Body of pancreas (tissue), 4 donors: ENCODE measurements at places on chromosomes 16 and 17. TPM values are rescaled to one million over a fixed set of nuclear protein-coding genes. Genes with fewer than 3 reads are reported as not detected.

- no peak overlapping the region for H3K4me3 ChIP-seq
- H3K27me3 ChIP-seq, result peaks cover 12% of the 10 kb centered on the region
- peak overlapping the region; percentile 55 for H3K27ac ChIP-seq
- no peaks in the 10 kb centered on the region for H3K36me3 ChIP-seq
- peak; percentile 42 for DNase-seq
- H3K4me1 ChIP-seq, result peaks cover 64% of the 10 kb centered on the region
These were observed 3.8 kb downstream of the PMP22 start for GRCh38 chr17:15261258-15261801.

DNA sequence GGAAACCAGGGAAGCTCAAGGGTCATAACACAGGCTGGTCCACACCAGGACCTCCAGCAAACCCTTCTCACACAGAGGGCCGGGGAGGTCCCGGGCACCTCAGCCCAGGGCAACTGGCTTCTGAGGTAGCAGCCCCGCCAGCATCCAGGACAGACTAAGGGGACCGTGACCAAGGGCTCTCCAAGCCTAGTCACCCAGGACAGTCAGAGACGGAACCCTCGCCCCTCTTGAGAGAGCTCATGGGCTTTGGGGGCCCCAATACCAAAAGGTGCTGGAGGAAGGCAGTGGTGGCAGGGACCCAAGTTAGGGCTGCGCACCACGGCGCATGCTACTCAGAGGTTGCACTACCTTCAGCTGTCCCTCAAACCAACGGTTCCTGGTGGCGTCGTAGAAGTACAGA lies 54.9 kb downstream of the KLHDC4 start:
- H3K4me3 ChIP-seq, result no peak overlapping the region
- DNase-seq, result no peak
- peaks cover 14% of the 10 kb centered on the region for H3K4me1 ChIP-seq
- H3K27ac ChIP-seq, result no peak overlapping the region

DNA sequence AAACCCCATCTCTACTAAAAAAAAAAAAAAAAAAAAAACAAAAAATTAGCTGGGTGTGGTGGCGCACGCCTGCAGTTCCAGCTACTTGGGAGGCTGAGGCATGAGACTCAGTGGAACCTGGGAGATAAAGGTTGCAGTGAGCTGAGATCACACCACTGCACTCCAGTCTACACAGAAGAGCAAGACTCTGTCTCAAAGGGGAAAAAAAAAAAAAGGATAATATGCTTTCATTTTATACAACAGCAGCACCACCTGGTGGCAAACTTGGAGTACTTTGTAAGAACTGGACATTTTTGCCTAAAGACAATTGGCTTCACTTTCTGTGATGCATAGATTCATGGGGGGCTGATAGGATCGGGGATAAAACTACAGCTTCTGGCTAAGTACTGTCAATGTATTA lies 8.5 kb downstream of the CHTF8 start:
- H3K27me3 ChIP-seq, result no peaks in the 10 kb centered on the region
- H3K36me3 ChIP-seq, result no peaks in the 10 kb centered on the region
- no peak overlapping the region for H3K27ac ChIP-seq
- peak; percentile 76 for DNase-seq
- H3K4me1 ChIP-seq, result peaks cover 15% of the 10 kb centered on the region
- H3K4me3 ChIP-seq, result no peak overlapping the region

DNA sequence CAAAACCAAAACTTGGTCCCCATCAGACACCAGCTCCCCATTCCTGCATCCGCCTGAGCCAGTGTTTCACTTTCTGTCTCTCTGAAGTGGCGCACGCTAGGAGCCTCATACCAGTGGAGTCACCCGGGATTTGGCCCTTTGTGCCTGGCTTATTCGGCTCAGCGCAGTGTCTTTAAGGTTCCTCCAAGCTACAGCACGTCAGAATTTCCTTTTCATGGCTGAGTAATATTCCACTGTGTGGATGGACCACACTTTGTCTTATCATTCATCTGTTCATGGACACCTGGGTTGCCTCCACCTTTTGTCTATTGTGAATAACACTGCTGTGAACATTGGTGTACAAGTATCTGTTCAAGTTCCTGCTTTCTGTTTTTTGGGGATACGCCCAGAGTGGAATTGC lies 45.2 kb upstream of the CHMP6 start:
- H3K36me3 ChIP-seq, result no peaks in the 10 kb centered on the region
- H3K27me3 ChIP-seq, result no peaks in the 10 kb centered on the region
- no peaks in the 10 kb centered on the region for H3K4me1 ChIP-seq

DNA sequence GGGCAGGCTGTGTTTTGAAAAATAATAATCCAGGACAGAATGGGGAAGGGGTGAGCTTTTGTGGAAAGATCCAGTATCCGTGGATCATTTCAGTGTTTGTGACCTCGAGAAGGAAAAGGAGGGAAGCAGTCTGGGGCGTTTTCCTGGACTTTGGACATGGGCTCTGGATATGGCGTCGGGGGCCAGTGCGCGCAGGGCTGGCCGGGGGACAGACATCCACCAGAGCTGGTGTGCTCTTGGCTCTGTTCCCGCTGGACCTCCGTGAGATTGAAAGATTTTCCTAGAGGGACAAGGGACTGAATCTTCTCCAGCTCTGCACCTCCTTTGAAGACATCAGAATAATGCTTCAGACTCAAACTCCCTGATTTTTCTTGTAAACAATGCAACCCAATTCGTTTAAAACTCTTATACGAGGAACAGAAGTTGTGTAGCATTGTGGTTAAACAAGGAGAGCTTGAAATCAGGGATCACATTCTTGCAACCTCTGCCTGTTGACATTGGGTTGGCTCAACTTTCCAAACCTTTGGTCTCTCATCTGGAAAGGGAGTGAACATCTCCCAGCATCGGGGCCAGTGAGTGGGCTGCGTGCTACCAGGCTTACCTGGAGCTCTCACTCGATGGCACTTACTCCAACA lies 75.9 kb downstream of the C16orf95 start:
- H3K4me1 ChIP-seq, result no peaks in the 10 kb centered on the region
- H3K27ac ChIP-seq, result no peak overlapping the region
- H3K27me3 ChIP-seq, result no peaks in the 10 kb centered on the region
- H3K36me3 ChIP-seq, result no peaks in the 10 kb centered on the region
- no peak for DNase-seq

DNA sequence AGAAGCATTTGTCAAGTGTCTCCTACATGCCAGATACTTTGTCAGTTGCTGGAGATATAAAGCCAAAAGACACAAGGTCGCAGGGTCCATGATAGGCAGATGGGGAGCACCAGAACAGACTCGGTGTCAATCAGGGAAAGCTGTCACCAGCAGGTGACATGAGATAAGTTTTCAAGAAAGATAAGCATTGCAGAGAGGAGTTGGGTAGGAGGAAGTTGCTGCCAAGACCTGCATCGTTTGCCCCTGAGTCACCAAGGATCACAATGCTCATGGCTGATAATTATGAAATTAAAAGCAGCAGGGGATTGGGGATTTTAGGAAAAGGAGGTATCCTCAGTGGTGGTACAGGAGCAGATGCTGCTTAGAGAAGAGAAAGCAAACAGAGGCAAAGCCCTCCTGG lies 551.1 kb upstream of the CDH11 start:
- no peaks in the 10 kb centered on the region for H3K36me3 ChIP-seq
- H3K27ac ChIP-seq, result no peak overlapping the region
- DNase-seq, result no peak
- H3K27me3 ChIP-seq, result no peaks in the 10 kb centered on the region

DNA sequence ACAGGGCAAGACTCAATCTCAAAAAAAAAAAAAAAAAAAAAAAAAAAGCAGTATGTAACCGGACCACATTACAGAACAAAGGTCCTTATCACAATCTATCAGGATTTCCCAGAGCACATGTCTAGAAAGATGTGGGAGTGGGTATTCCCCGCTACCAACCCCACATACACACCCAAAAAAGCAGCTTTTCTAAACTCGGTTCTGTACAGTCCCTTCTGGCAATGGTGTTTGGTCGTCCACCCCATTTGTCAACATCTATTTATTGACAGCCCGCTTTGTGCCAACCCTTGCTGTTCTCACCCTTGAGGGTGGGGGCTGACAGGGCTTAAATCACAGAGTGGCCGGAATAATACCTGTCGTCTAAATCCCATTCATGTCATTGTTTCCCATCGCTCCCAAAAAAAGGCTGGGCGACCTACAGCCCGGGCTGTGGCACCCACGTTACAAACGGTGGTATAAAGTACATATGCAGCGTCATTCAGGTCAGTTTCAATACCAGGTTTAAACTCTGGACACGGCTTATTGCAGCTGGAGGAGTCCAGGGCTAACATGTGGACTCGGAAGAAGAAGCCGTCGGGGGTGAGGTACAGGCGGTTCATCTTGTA lies 3.6 kb downstream of the C17orf58 start:
- H3K27me3 ChIP-seq, result no peaks in the 10 kb centered on the region
- peak overlapping the region; percentile 32 for H3K4me3 ChIP-seq
- H3K4me1 ChIP-seq, result peaks cover 30% of the 10 kb centered on the region
- peak overlapping the region; percentile 90 for H3K27ac ChIP-seq
- H3K36me3 ChIP-seq, result no peaks in the 10 kb centered on the region
- peak; percentile 19 for DNase-seq

GRCh38 chr16:11257131-11257938 lies 1.3 kb upstream of the SOCS1 start:
- H3K27ac ChIP-seq, result peak overlapping the region; percentile 99
- H3K4me3 ChIP-seq, result no peak overlapping the region
- peaks cover 34% of the 10 kb centered on the region for H3K4me1 ChIP-seq
- peak; percentile 77 for DNase-seq
- no peaks in the 10 kb centered on the region for H3K36me3 ChIP-seq

DNA sequence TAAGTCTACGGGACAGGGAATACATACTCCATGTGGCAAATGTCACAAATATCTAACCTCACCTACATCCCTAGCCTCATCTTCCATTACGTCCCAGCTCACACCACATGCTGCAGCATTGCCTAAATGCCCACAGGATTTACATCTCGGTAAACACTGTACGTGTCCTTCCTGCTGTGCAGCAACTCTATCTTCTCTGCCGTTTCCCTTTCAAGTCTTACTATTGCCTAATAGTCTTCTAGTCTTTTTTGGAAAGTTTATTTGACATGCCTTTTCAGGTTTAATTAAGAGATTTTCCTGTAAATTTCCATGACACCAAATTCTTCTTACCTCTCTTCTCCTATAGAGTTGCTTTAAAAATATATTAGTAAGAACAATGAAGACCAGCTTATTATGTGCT lies 120.5 kb downstream of the HS3ST4 start:
- no peak overlapping the region for H3K4me3 ChIP-seq
- H3K4me1 ChIP-seq, result no peaks in the 10 kb centered on the region
- H3K27ac ChIP-seq, result no peak overlapping the region

DNA sequence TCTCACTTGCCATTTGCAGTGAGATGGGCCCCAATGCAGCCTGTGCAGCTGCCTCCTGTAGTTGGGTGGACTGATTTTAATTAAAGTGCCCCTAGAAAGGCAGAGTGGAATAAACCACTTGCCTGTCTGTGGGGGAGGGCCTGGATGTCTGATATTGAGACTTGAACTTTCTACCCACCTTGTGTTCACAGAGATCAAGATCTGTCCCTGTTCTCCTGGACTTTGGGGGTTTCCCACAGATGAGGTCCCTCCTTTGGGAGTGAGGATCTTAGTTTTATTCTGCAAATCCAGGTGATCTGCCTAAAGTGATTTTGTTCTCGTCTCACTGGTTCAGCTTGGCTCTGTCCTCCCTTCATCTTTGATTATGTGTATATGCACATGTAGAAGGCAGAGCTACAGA lies 7.7 kb upstream of the DHRS13 start:
- H3K27ac ChIP-seq, result no peak overlapping the region
- no peaks in the 10 kb centered on the region for H3K27me3 ChIP-seq
- H3K36me3 ChIP-seq, result peaks cover 51% of the 10 kb centered on the region

GRCh38 chr16:6822041-6822440 lies 510.6 kb upstream of the RBFOX1 start:
- no peaks in the 10 kb centered on the region for H3K4me1 ChIP-seq
- no peak overlapping the region for H3K4me3 ChIP-seq
- no peak for DNase-seq

- no peak overlapping the region for H3K4me3 ChIP-seq
- H3K36me3 ChIP-seq, result no peaks in the 10 kb centered on the region
- peak overlapping the region; percentile 5 for H3K27ac ChIP-seq
- no peak for DNase-seq
These were observed 5.4 kb downstream of the RHBDF2 start for GRCh38 chr17:76495663-76496400.

Gene SHCBP1
- not detected for total RNA-seq

Gene PLLP
- total RNA-seq, result 32.9 TPM

Gene KANSL1
- 68.2 TPM for total RNA-seq

Gene GINS2
- 0.33 TPM for total RNA-seq
